T-cell (primary cell): ENCODE measurements at places on chromosomes 1 and 21. TPM values are rescaled to one million over a fixed set of nuclear protein-coding genes. Genes with fewer than 3 reads are reported as not detected.

The RXFP4 gene
- total RNA-seq, result not detected

GRCh38 chr21:32350981-32351380 lies 41.8 kb downstream of the URB1 start:
- no peaks in the 10 kb centered on the region for H3K27me3 ChIP-seq
- no peak overlapping the region for H3K4me3 ChIP-seq
- no peaks in the 10 kb centered on the region for H3K4me1 ChIP-seq
- peaks cover 92% of the 10 kb centered on the region for H3K36me3 ChIP-seq
- no peak overlapping the region for H3K27ac ChIP-seq

- H3K27me3 ChIP-seq, result no peaks in the 10 kb centered on the region
- no peak for DNase-seq
- no peak overlapping the region for H3K4me3 ChIP-seq
- H3K4me1 ChIP-seq, result peaks cover 9% of the 10 kb centered on the region
Measured at GRCh38 chr1:7956218-7957032, 5.1 kb upstream of the PARK7 start.

DNA sequence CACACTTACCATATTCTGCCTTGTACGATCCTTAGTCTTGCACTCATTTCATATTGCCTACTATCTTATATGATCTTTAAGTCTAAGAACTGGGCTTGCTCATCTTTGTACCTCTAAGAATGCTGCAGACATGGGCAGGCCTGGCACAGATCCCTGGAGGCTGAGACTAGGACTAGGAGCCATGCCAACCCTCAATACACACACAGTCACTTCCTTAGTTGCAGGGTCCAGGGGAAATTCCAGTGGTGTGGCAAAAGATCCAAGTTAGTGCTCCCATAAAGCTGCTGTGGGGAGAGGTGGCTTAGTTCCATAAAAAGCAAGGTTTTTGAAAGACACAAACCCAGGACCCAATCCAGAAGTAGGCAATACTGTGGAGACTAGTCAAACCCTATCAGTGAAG lies 59.9 kb downstream of the CYYR1 start:
- no peaks in the 10 kb centered on the region for H3K27me3 ChIP-seq
- H3K27ac ChIP-seq, result no peak overlapping the region
- H3K4me1 ChIP-seq, result no peaks in the 10 kb centered on the region
- no peak for DNase-seq

GRCh38 chr1:158943059-158943458 lies 11.7 kb downstream of the PYHIN1 start:
- H3K4me3 ChIP-seq, result no peak overlapping the region
- H3K4me1 ChIP-seq, result no peaks in the 10 kb centered on the region
- H3K36me3 ChIP-seq, result no peaks in the 10 kb centered on the region
- no peak for DNase-seq

The CFHR1 gene
- not detected for total RNA-seq

DNA sequence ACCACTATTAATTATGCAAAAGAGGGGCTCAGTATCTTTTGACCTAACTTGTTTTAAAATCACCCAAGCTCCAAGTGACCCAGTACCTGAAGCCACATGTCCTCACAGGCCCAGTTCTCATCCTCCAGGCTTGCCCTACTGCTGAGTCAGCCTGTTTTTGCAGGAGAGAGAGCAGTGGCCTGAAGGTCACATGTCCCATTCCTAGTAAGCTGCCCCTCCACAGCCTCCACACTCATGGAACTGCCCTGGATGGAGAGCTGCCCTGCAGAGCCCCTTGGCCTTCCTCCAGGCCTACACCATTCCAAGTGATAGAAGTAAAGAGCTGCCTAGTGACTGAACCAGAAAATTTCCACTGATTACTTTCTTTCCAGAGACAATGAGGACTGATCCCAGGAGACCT lies 139.8 kb upstream of the ST6GALNAC5 start:
- no peak overlapping the region for H3K4me3 ChIP-seq
- no peaks in the 10 kb centered on the region for H3K27me3 ChIP-seq
- no peaks in the 10 kb centered on the region for H3K36me3 ChIP-seq
- DNase-seq, result no peak
- no peaks in the 10 kb centered on the region for H3K4me1 ChIP-seq

DNA sequence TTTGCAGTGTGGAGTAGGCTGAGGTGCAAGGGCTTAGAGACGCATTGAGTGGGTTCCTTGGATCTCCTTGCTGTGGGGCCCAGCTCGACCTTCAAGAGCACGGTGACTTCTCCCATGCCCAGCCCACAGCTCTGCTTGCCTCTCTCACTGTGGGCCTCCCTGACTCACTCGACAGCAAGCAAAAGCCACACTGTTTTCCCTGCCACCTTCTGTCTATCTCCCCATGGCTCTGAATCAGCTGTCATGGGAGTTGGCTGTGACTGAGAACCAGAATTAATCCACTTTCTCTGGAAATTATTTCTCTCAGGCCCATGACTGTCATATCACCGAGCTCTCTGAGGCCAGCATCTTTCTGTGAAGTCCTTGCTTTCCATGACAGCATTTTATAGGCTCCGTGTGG lies 140.7 kb downstream of the NOS1AP start:
- H3K4me3 ChIP-seq, result no peak overlapping the region
- no peaks in the 10 kb centered on the region for H3K4me1 ChIP-seq
- H3K36me3 ChIP-seq, result no peaks in the 10 kb centered on the region
- H3K27me3 ChIP-seq, result peaks cover 15% of the 10 kb centered on the region
- no peak overlapping the region for H3K27ac ChIP-seq

DNA sequence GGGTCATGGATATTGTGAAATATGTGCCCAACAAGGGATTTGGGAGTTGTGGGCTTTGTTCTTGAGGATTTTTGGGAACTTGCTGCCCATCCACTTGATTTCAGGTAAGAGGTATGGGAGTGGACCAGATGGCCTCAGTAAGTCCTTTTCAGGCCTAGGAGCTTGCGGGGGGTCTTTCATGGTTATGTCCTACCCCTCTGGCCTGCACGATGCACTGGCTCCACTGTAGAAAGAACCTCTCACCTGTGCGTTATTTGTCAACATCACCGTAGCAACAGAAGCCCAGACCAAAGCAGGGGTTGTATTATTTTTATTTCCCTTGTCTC lies 8.6 kb downstream of the RIIAD1 start:
- no peaks in the 10 kb centered on the region for H3K4me1 ChIP-seq
- no peak overlapping the region for H3K27ac ChIP-seq

- no peaks in the 10 kb centered on the region for H3K36me3 ChIP-seq
- DNase-seq, result no peak
- H3K27ac ChIP-seq, result no peak overlapping the region
- H3K27me3 ChIP-seq, result no peaks in the 10 kb centered on the region
Measured at GRCh38 chr21:25490742-25491141, 116.5 kb downstream of the MRPL39 start.

DNA sequence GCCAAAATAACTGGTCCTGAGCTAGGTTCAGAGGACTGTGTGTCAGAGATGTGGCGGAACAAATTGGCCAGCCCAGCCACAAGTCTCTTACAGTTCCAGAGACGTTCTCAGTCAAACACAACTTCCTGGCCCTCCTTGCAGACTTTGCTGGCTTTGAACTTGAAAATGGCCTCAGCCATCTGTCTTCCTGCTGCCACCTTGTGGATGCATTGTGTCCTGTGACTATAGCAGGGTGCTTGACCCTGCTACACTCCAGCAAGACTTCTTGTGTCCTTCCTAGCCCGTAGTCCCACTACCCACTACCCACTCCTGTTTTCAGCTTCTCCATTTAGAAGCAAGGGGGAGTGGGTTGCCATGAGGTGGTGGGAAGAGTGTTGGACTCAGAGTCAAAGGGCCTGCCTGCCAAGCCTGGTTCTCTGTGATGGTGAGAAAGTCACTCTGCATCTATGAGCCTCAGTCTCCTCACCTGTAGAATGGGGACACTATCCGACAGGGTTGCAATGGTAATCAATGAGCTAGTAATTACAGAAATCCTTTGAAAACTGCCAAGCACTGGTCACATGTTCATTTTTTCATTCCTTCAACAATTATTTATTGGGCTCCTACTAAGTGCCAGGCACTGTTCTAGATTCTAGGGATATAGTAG lies 109.9 kb downstream of the IGSF21 start:
- H3K27me3 ChIP-seq, result no peaks in the 10 kb centered on the region
- H3K4me1 ChIP-seq, result no peaks in the 10 kb centered on the region
- no peaks in the 10 kb centered on the region for H3K36me3 ChIP-seq
- H3K4me3 ChIP-seq, result no peak overlapping the region

GRCh38 chr1:202438393-202439174 lies 90.1 kb downstream of the PPP1R12B start:
- DNase-seq, result no peak
- peaks cover 19% of the 10 kb centered on the region for H3K36me3 ChIP-seq
- H3K4me1 ChIP-seq, result no peaks in the 10 kb centered on the region
- H3K27ac ChIP-seq, result no peak overlapping the region

The CFAP107 gene
- total RNA-seq, result not detected

- DNase-seq, result no peak
- H3K27me3 ChIP-seq, result no peaks in the 10 kb centered on the region
- H3K4me1 ChIP-seq, result no peaks in the 10 kb centered on the region
- H3K27ac ChIP-seq, result no peak overlapping the region
- no peaks in the 10 kb centered on the region for H3K36me3 ChIP-seq
Measured at GRCh38 chr1:15273274-15273673, 26.3 kb downstream of the FHAD1 start.

DNA sequence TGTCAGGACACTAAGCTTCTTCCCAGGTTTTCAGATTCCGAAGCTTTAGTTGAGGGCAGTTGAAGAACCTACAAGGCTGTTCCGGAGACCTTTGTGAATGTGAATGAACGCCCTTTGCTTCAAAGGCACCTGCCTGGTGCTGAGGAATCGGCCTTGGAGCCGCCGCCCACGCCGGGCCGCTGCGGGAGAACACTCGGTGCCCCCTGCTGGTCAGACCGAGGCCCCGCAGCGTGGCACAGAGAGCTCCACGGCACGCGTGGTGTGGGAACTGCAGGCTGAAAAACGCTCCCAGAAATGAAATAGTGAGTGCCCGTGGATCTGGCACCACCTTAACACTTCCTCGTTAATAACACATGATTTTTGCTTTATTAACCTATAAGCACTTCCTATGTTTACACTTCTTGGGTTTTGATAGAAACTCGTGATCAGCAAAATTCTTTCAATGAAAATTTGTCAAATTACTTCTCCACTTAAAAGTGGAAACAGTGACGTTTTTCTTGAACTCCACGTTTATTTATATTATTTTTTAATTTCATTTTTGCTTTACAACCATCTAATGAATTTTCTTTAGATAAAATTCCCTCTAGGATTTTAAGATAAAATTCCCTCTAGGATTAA lies 460.6 kb downstream of the DSCAM start:
- no peaks in the 10 kb centered on the region for H3K27me3 ChIP-seq
- no peak overlapping the region for H3K27ac ChIP-seq
- no peak for DNase-seq
- no peaks in the 10 kb centered on the region for H3K36me3 ChIP-seq
- no peaks in the 10 kb centered on the region for H3K4me1 ChIP-seq
- H3K4me3 ChIP-seq, result no peak overlapping the region

GRCh38 chr1:69230208-69230607 lies 337.5 kb upstream of the LRRC7 start:
- no peak for DNase-seq
- no peak overlapping the region for H3K4me3 ChIP-seq
- no peaks in the 10 kb centered on the region for H3K27me3 ChIP-seq
- no peak overlapping the region for H3K27ac ChIP-seq
- H3K36me3 ChIP-seq, result no peaks in the 10 kb centered on the region

- peaks cover 3% of the 10 kb centered on the region for H3K27me3 ChIP-seq
- H3K4me3 ChIP-seq, result no peak overlapping the region
- no peak for DNase-seq
- H3K27ac ChIP-seq, result no peak overlapping the region
- no peaks in the 10 kb centered on the region for H3K4me1 ChIP-seq
Measured at GRCh38 chr1:165942062-165942461, 114.6 kb downstream of the UCK2 start.

- H3K36me3 ChIP-seq, result no peaks in the 10 kb centered on the region
- no peak overlapping the region for H3K4me3 ChIP-seq
- H3K27ac ChIP-seq, result no peak overlapping the region
- no peaks in the 10 kb centered on the region for H3K4me1 ChIP-seq
Measured at GRCh38 chr1:205690122-205690756, 9.9 kb upstream of the SLC45A3 start.

- DNase-seq, result no peak
- H3K36me3 ChIP-seq, result peaks cover 10% of the 10 kb centered on the region
- H3K4me1 ChIP-seq, result peaks cover 12% of the 10 kb centered on the region
- no peaks in the 10 kb centered on the region for H3K27me3 ChIP-seq
- peak overlapping the region; percentile 39 for H3K27ac ChIP-seq
- no peak overlapping the region for H3K4me3 ChIP-seq
Measured at GRCh38 chr1:236545621-236546169, 21.9 kb downstream of the LGALS8 start.

- no peak overlapping the region for H3K4me3 ChIP-seq
- H3K27me3 ChIP-seq, result no peaks in the 10 kb centered on the region
- H3K4me1 ChIP-seq, result no peaks in the 10 kb centered on the region
- DNase-seq, result no peak
- H3K36me3 ChIP-seq, result no peaks in the 10 kb centered on the region
Measured at GRCh38 chr1:102833151-102833550, 275.2 kb downstream of the COL11A1 start.

DNA sequence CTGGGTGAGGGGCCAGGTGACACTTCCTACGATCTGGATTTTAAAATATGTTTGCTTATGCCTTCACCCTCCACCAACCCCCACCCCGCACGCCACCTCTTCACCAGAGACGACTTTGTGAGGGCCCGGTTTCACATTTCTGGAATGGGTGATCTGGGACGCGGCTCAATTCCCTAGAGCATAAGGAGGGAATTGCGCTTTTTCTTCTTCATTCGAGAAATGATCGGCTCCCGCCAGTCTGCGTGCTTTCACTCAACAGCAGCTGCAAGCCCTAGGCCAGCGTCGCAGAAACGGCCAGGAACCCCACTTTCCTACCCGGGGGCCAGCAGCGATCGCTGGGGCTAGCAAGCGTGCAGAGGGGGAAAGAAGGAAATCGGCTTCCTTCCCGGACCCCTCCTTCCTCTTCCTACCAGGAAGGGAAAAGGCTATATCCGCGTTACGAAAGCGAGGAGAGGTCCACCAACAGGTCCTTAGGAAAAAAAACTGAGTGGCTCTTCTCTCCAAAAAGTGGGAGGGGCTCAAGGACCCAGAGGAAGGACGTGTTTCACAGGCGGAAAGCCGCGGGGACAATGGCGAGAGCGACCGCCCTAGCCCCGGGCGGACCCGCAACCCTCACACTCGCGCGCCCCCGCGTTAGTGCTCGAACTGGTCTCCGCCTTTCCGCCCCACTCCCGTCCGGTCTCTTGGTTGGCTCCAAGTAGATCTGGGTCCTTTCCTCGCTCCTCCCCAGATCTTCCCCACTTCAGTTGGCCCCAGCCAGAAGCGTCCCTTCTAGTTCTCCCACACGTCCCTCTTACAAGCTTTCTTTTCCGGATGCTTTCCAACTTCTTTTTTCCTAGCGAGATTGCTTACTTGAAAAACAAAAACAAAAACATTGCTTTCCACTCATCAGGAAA lies 1.1 kb upstream of the ADAMTS1 start:
- H3K27ac ChIP-seq, result no peak overlapping the region
- no peaks in the 10 kb centered on the region for H3K36me3 ChIP-seq
- DNase-seq, result no peak
- H3K4me1 ChIP-seq, result peaks cover 3% of the 10 kb centered on the region
- peak overlapping the region; percentile 21 for H3K4me3 ChIP-seq

- peaks cover 2% of the 10 kb centered on the region for H3K4me1 ChIP-seq
- H3K4me3 ChIP-seq, result no peak overlapping the region
- no peaks in the 10 kb centered on the region for H3K27me3 ChIP-seq
- H3K36me3 ChIP-seq, result no peaks in the 10 kb centered on the region
Measured at GRCh38 chr21:34003428-34003827, 70.0 kb upstream of the MRPS6 start.
